Stimulated activated CD8-positive, alpha-beta memory T cell treated with anti-CD3 and anti-CD28 coated beads, Interleukin-2, amount 100 ng/mL, for 1 hour (primary cell): ENCODE measurements at places on chromosomes 5 and 9.

GRCh38 chr9:93575796-93576257 is 557 bp upstream of the PHF2 start:
- peak; percentile 47 for DNase-seq

- DNase-seq, result no peak
Measured at GRCh38 chr5:91142819-91143218, 240.3 kb downstream of the ARRDC3 start.

DNA sequence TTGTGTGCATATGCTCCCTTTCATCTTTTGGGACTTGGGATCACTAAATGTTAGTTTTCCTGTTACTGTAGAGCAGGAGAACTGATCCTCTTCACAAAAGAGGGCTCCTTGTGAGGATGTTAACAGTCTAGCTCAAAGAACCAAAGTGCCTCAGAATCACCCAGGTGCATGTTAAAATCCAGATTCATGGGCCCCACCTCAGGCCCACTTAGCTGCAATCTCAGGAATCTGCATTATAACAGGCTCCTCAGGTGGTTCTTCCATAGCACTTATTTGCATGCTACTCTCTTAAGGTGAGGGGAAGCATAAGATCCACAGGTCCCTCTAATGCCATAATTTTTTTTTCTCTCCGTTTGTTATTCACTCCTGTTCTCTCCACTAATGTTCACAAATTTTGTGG is 14.8 kb upstream of the MEF2C start:
- no peak for DNase-seq

DNA sequence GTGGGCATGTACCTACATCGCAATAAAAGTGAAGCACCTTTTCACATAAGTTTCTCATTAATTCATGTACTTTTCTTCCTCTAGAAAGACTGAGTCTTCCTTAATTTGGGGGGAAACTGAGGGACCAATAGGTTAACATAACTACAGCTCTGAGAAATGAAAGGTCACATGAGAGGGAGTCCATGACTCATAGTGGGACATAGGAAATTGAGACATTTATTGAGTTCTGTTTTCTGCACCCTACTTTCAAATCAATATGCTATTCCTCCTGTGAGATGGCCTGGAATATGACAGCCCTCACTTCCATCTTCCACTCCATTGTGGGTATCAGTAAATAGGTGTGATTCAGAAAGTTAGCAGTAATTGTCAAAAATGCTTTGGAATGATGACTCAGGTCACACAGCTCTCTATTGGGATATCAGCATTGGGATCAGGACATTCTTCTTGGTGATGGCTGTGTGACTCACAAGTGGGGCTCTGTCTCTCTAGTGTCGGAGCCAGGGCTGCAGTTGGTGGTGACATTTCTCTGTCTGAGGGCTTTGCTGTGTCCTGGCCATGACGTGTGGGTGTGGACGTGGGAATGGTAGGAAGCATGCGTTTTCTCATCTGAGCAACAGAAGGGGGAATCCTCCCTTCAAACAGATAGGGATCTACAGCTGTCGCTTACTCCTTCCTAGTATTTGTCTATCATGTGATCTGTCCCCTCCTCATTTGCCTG is 125.0 kb downstream of the TRIO start:
- DNase-seq, result no peak

DNA sequence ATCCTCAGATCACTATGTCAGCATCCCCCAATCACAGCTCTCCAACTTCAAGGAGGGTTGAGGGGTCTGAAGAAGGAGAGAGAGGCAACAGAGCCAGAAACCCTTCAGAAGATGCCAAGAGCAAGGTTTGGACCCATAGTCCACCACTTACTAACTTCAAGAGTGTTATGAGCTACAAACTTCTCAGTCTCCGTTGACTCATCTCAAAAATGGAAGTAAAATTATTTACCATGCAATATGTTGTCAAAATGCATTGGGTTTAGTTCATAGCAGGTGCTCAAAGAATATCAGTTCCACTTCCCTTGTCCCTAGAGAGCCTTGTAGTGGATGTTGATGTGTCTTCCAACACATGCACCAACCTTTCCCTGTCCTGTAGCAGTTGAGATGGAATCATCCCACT is 116.0 kb downstream of the KCNIP1 start:
- DNase-seq, result no peak

DNA sequence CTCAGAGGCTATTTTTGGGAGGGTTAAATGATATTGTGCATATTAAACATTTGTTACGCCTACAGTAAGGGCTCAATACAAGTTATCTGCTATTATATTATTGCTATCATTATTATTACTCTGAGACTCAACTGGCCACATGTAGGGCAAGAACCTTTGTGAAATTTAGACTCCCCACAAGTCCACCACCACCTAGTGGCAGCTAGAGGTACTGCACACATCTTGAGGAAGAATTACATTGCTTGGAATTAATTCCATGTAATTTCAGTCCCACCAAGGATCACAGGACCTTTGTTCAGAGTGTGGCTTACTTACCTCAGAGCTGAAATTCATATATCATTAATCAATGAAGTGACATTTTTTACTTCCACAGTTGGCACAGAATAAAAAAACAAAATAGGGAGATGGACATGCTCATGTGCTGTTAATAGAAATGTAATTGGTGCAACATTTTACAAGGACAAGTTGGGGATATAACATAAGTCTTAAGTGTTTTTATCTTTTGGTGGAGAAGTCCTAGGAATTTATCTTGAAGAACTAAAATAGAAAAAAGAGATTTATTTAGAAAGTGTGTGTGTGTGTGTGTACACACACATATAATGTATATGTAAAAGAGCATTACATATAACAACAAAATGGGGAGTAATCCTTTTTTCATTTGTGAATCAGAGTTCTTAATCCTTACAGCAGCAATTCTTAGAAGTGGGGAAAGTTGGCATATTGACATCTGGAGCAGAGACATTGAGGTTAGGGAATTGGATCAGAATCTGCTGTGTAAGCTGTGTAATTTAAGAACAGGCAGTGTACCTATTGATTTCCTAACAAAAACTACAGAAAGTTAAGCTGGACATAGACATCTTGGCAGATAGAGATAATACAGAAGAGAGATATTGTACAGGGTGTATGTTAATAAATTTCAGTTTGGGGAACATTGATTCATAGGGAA is 11.2 kb downstream of the MSANTD3 start:
- peak; percentile 36 for DNase-seq

DNA sequence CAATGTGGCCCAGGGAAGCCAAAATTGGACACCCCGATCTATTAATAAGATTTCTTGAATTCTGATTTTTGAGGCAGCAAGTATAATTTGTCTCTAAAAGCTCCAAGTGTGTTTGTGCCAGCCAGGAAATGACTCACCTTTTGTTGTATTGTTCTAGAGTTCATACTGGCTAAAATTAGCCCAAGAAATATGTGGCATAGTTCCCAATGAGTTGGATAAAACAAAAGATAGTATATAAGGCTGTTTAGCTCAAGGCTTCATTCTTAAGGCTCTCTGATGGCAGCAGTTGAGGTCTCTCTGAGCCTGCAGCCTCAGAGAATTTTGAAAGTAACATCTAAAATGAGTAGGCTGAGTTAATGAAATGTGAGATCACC is 21.6 kb downstream of the HMGXB3 start:
- no peak for DNase-seq
